ENCODE measurements at places on chromosomes 5 and 9.
A peak's percentile ranks its signal among the peaks of the same experiment; 100 is the strongest.

- no peak for DNase-seq
These were observed 30.4 kb upstream of the KLF9 start for GRCh38 chr9:70444904-70445303.

- no peak for DNase-seq
These were observed 1099.7 kb downstream of the DTWD2 start for GRCh38 chr5:117888688-117889087.

GRCh38 chr9:110319781-110320492 lies 17.7 kb downstream of the TXNDC8 start:
- no peak for DNase-seq

GRCh38 chr9:127133739-127134167 lies 11.3 kb upstream of the ANGPTL2 start:
- no peak for DNase-seq

GRCh38 chr9:130027533-130028365 lies 15.2 kb downstream of the FNBP1 start:
- DNase-seq, result no peak

GRCh38 chr5:95631991-95632675 lies 12.2 kb downstream of the GPR150 start:
- DNase-seq, result peak; percentile 59

- DNase-seq, result peak; percentile 28
These were observed at the start of gene DRD1 for GRCh38 chr5:175444060-175444904. Gene DRD1, minus strand, starts transcription at chr5:175444182. Its CDS starts 1,083 bp downstream, at chr5:175443099.

GRCh38 chr5:93787598-93787997 lies 46.2 kb upstream of the POU5F2 start:
- DNase-seq, result no peak

GRCh38 chr5:56412601-56413379 lies 179.7 kb upstream of the ANKRD55 start:
- DNase-seq, result no peak

DNA sequence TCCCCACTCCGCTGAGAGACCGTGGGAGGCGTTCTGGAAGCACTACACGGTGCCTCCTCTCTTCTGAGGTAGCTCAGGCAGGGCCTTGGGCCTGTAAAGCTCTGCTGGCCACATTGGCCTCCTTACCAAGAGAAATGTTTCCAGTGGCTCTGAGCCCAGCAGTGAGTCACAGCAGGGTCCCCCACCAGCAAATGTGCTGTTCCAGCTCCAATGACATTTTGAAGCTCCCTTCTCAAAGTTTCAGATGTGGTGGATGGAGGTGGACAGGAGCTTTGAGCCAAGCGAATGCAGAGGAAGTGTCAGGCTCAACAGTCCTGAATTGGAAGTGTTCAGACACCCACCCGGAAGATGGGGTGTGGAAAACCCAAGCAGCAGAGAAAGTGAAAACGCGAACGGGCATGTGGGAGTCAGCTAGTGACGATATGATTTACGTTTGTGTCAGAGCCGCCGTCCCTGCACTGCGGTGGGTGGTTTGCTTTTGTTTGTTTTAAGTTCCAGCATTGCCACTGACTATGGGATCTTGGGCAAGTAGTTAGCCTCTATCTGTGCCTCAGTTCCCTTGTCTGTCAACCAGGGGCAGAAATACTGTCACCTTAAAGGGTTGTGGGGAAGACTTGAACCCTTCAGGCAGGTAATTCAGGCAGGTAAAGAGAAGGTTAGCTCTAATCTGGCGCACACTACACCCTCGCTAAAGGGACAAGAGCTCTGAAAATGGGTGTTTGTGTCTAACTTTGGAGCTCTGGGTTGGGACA lies 38.2 kb downstream of the C5orf15 start:
- DNase-seq, result peak; percentile 34

- DNase-seq, result no peak
These were observed 51.2 kb downstream of the ADAMTS19 start for GRCh38 chr5:129511291-129511690.

DNA sequence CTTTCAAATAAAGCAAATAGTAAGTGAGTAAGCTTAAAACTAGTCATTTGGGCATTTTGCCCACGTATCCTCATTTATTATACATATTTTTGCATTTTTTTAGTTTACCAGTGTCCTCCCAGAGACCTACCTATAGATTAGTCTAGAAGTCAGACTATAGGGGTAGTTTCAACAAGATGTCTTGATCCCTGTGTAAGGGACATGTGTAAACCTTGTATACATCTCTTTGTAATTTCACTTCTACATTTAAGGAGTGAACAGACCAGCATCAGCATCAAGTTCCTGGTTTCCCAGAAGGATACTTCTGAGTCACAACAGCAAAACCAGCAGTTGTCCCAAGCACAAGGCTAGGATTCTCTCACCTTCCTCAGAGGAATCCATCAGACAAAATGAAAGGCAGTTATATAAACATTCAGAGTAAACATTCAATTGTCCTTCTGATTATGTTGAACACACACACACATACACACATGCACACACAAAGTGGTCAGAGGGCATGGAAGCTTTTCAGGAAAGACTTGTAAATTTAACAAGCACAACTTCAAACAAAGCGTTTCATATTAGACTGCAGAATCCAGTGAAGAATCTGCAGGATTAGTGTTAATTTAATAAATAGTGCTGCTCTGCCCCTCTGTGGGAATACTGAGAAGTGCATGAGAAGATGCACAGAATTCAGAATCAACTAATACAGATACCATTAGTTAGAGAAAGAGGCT lies 55.4 kb downstream of the HINT1 start:
- DNase-seq, result no peak

DNA sequence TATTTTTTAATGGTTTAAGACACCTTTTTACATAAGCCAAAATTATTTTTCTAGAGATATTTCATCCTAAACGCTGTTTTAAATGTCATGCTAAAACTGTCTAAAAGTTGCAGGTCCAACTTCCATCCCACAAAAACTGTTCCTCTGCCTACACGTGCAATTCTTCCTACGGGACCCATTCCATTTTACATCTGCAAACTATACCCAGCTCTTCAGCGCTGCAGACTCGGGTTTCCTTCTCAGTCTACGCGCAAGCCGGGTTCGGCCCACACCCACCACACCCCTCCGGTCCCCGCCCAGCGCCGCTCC lies 8.7 kb downstream of the RANBP6 start:
- DNase-seq, result no peak

DNA sequence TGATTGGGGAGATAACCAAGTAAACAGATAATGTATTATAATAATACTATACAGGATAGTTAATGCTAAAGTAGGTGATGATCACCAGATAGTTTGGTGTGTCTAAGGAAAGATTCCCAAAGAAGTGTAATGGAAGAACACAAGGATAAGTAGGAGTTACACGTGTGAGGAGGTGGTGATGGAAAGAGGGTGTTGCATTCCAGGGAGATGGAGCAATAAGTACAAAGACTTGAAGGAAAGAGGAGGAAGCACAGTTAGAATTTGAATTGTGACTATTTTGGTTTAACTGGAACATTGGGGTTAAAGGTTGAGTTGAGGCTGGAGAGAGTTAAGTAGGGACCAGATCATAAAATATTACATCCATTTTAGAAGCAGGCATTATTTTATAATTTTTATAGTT lies 76.9 kb downstream of the IPO11 start:
- no peak for DNase-seq

DNA sequence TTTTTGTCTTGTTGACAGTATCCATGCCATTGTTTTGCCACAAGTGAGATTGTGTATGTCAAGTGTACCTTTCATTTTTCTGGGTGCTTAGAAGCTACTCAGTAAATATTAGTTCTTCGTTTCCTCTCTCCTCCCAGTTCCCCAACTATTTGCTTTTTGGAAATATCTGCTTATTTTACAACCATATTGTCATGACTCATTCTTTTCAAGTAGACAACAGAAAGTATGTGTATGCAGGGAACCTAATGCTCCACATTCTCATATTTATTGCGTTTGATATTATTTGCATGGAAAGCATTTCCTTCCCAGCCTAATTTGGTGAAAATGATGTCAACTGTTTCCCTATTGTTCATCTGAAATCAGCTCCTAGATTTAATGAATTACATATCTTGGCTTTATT lies 483.7 kb upstream of the RIOK2 start:
- DNase-seq, result no peak

GRCh38 chr9:3960661-3961144 lies 339.2 kb downstream of the GLIS3 start:
- no peak for DNase-seq

DNA sequence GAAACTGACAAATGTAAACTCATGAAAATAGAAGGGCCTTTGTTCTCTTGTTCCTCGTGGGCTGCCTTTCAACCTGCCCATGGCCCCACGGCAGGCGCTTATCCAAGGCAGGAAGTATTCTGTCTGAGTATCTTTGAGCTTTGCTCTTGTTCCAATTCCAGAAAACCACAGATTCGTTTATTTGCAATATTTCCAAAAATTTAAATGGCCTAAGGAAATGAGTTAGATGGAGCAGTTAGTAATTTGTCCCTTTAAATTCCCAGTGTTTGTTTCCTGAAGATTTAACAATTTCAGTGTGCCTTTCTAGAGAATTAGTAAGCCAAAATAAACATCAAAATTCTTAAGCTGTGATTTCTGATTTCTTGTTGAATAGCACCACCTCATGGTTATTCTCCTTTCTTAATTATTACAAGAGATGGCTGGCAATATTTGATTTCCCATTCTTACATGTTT lies 299.4 kb upstream of the RASA1 start:
- DNase-seq, result no peak

- no peak for DNase-seq
These were observed 11.5 kb downstream of the PDLIM4 start for GRCh38 chr5:132268769-132269551.

- DNase-seq, result no peak
These were observed 39.0 kb downstream of the FAM78A start for GRCh38 chr9:131237291-131237690.

GRCh38 chr5:140108093-140109017 lies 5.6 kb upstream of the PURA start:
- no peak for DNase-seq

DNA sequence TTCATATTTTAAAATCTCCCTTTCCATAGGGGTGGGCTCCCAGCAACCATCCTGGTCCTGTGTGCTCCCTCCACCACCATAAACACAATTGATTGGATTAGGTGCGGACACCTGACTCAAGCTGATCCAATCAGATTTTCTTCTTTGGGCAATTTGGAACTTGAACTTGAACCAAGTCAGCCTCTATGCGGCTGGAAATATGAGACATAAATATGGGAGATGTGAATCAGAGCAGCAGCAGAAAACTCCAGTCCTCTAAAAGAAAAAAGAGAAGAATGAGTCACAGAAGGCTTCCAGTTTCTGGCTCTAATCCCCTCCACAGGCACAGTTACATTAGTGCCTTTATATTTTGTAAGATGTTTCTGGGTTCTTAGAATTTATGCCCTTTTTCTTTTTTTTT lies 306.6 kb downstream of the MLLT3 start:
- DNase-seq, result no peak

DNA sequence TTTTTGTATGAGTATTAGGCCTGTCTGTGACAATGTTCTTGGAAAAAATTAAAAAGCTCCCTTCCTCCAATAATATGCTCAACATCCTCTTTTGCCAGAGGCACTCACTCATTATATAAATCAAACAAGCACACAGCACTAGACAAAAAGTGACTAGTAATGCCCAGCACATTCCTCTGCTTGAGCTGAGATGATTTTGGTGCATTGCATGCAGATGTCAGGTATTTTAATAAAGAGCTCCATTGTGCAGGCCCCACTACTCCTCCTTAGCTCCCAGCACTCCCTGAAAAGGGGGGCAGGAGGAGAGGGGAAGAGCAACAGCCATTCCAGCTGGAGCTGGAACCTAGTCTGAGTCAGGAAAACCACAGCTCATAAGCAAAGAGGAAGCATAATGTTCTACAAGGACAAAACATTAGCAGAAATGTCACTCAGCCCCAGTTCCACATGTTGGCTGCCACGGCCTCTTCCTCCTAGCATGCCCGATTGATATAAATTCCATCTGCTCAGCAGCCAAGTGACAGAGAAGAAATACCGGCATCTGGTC lies 348.5 kb downstream of the BNC2 start:
- no peak for DNase-seq

GRCh38 chr5:166576323-166576722 lies 1715.1 kb upstream of the WWC1 start:
- no peak for DNase-seq

GRCh38 chr9:69771775-69772418 lies 12.1 kb upstream of the PTAR1 start:
- no peak for DNase-seq

GRCh38 chr5:95261437-95262175 lies 23.3 kb downstream of the MCTP1 start:
- DNase-seq, result no peak

DNA sequence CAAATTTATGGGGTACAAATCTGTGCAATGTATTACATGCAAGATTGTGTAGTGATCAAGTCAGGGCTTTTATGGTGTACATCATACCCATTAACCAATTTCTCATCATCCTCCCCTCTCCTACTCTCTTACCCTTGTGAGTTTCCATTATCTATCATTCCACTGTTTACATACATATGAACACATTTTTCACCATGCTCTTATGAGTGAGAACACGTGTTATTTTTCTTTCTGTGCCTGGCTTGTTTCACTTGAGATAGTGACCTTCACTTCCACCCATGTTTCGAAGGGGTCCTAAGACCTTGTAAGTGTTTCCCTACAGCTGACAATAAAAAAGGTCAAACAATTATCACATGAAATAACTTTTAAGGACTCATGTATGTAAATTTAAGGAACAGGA lies 281.7 kb upstream of the CD180 start:
- DNase-seq, result no peak

DNA sequence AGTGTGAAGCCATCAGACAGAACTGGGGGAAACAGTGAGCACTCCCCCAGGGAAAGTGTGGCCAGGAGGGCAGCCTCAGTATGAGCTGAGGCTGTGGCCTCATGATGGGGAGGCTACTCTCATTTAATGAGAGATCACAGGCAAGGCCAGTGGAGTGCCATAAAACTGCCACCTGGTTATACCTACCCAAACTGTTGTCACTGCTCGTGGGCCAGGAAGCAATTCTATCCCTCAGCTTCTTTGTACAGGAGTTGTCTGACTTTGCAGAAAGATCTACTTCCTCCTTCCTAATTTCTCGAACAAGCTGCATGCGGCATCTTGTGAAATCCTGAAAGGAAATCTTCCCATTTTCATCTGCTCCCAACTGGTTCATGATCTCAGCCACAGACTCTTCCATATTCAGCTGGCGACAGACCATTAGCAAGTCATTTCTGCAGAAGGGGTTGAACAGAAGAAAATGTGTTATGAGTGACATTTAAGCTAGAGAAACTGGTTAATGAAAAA lies 50.0 kb downstream of the TSSK1B start:
- no peak for DNase-seq

GRCh38 chr5:113337515-113338415 lies 97.0 kb downstream of the TSSK1B start:
- DNase-seq, result no peak

GRCh38 chr5:158923799-158924551 lies 175.7 kb downstream of the EBF1 start:
- no peak for DNase-seq

GRCh38 chr9:133803028-133803585 lies 65.0 kb upstream of the SARDH start:
- no peak for DNase-seq

All from activated CD4-positive, alpha-beta T cell treated with anti-CD3 and anti-CD28 coated beads for 1 hour (primary cell).